ENCODE measurements at places on chromosomes 12 and 14. TPM values are rescaled to one million over a fixed set of nuclear protein-coding genes. Genes with fewer than 3 reads are reported as not detected.

The JAG2 gene
- total RNA-seq: 139 TPM

The ACRBP gene
- 1.3 TPM for total RNA-seq

The LHX5 gene
- total RNA-seq: not detected

- H3K27me3 ChIP-seq: no peaks in the 10 kb centered on the region
- H3K4me3 ChIP-seq: no peak overlapping the region
- DNase-seq: no peak
- H3K4me1 ChIP-seq: peaks cover 18% of the 10 kb centered on the region
- no peak overlapping the region for H3K27ac ChIP-seq
- peaks cover 20% of the 10 kb centered on the region for H3K36me3 ChIP-seq
These were observed 151.7 kb upstream of the RTL1 start for GRCh38 chr14:101055106-101055662.

GRCh38 chr14:60648934-60649874 lies at the start of gene SIX1:
Gene SIX1 (minus strand): TSS chr14:60649477. CDS start chr14:60649189, 288 bp downstream.
- DNase-seq: peak; percentile 83
- peaks cover 98% of the 10 kb centered on the region for H3K27me3 ChIP-seq
- peak within 1 kb of the TSS; percentile 47 for H3K4me3 ChIP-seq
- no peaks in the 10 kb centered on the region for H3K36me3 ChIP-seq
- H3K4me1 ChIP-seq: peaks cover 25% of the 10 kb centered on the region
- no peak within 1 kb of the TSS for H3K27ac ChIP-seq

DNA sequence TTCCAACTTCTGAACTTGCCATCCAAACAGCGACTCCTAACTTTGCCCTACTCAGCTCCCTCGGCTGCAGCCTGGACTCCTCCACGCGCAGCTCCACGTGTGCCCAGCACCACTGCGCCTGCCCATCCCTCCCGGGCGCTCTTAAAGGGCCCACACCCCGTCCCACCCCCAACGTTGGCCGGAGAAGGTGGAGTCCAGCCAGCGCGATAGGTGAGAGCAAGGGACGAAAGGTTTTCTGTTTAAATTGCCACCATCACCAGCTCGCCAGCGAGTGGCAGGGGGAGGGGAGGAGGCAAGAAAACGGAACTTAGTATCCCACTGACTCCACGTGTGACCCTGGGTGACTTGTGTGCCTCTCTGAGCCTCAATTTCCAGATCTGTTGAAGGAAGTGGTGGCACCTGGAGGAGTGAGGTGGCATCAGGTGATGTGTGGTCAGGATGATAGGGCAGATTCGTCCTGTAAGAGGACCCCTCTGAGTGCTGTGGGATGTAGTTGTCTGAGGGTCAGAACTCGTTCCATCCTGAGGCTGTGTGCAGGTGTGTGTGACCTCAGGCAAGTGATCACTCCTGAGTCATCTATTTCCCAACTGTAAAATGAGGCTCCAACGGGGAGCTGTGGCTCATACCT lies 59.7 kb downstream of the TRPV4 start:
- H3K27me3 ChIP-seq: no peaks in the 10 kb centered on the region
- no peaks in the 10 kb centered on the region for H3K4me1 ChIP-seq
- no peaks in the 10 kb centered on the region for H3K36me3 ChIP-seq
- no peak overlapping the region for H3K4me3 ChIP-seq
- no peak for DNase-seq
- H3K27ac ChIP-seq: no peak overlapping the region

DNA sequence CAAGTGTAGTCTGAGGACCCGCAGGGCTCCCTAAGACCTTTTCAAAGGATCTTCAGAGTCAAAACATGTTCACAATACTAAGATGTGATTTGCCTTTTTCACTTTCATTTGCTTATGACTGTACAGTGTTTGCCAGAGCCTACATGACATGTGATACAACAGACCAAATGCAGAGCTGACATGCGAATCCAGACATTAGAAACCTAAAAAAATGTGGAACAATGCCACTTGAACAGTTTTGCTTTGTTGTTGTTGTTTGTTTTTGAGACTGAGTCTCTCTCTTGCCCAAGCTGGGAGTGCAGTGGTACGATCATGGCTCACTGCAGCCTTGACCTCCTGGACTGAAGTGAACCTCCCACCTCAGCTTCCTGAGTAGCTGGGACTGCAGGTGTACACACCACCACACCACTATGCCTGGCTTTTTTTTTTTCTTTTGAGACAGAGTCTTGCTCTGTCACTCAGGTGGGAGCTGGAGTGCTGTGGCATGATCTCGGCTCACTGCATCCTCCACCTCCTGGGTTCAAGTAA lies 5.3 kb upstream of the RAB35 start:
- peaks cover 31% of the 10 kb centered on the region for H3K4me1 ChIP-seq
- no peak for DNase-seq
- H3K27ac ChIP-seq: no peak overlapping the region
- H3K4me3 ChIP-seq: no peak overlapping the region
- no peaks in the 10 kb centered on the region for H3K27me3 ChIP-seq
